ENCODE measurements at places on chromosomes 7 and 10.

GRCh38 chr7:90843472-90843871 is 247.4 kb downstream of the CDK14 start:
- no peak for DNase-seq

- DNase-seq, result no peak
These were observed 4.7 kb downstream of the PPP1R9A start for GRCh38 chr7:94912085-94912484.

DNA sequence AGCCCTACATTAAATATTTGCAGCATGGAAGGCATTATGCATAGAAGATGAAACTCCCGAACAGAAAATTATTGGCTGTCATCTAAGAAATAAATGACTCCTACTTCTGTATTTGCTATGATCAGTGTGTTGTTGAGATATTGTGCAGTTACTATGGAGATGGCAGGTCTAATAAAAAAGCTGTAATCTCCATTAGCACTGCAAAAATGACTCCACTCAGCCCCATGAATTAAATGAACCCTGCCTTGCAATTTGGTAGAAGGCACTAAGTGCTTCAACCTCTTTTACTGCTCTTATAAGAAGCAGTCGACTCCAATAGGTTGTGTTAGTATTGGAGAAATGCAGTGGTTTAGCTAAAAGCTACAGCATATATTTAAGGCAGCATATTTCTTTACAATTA is 290.0 kb upstream of the PHYHIPL start:
- no peak for DNase-seq

GRCh38 chr7:36972140-36972518 is 247.8 kb upstream of the AOAH start:
- no peak for DNase-seq

DNA sequence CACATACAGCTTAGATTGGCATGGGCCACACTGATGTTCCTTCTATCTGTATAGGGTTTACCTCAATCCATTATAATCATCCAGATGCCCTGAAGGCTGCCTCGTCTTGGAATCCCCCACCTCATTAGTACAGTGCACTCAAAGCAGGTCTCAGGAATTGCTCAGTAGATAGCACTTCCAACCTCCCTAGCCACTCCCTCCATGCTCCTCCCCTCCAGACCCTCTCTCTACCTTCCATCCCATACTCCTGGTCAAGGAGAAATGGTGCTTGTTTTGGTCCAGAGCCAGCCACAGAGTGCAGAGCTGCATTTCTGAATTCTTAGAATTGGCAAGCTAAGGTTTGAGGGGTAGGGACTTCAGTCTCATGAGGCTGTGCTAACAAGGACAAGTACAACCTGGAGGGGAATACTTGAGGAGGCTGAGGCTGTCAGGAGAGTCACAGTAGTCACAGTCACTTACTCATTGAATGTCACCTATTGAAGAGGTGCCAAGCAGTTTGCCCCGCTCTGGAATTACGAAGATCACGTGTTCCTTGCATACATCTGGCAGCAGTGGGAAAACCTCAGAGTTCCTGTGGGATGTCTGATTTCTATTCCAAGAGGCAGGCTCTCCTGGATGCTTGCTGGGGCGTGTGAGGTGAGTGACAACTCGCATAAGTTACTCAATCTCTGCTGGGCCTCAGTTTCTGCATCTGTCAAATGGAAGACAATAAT is 60.7 kb upstream of the ZNF746 start:
- DNase-seq, result no peak

DNA sequence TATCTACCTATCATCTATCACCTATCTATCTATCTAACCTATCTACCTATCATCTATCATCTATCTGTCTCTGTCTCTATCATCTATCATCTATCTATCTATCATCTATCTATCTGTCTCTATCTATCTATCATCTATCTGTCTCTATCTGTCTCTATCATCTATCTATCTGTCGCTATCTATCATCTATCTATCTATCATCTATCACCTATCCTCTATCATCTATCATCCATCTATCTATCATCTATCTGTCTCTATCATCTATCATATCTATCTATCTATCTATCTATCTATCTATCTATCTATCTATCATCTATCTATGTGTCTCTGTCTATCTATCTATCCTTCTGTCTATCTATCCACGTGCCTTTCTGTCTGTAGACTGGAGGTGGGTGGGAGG is 59.5 kb upstream of the FAM20C start:
- DNase-seq, result no peak

- DNase-seq, result no peak
These were observed 107.4 kb downstream of the LHPP start for GRCh38 chr10:124568848-124569622.

DNA sequence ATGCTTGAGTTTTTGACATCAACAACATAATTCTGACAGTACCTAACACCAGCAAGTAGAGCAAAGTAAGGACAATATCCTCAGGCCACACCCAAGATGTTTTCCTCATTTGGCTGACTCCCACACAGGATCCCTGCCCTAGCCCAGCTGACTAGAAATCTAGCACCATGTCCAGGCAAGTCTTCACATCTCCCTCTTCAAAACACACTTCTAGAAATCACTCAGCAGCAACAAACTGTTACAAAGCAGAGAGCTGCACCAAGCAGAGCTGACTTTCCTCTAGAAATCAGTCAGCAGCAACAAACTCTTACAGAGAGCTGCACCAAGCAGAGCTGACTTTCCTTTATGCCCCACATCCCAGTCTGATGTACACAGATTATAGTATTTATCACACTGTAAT is 7.7 kb downstream of the TMEM168 start:
- DNase-seq, result no peak

DNA sequence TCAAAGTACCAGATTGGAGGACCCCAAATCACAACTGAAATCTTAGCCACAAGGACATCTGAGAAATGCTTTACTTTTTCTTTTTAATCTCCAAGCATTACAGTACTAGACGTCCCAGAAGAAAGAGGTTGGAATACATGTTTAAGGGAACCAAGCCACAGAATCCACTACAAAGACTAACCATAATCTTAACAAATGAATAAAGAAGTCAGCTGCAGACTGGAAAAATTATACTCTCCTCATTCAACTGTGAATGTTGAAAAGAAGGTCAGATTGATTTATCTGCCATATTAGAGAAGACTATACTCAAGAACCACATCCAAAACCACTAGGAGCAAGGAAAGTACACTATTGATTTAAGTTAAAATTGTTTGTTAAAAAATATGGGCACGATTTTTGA is 102.1 kb upstream of the ABCB5 start:
- DNase-seq, result no peak

DNA sequence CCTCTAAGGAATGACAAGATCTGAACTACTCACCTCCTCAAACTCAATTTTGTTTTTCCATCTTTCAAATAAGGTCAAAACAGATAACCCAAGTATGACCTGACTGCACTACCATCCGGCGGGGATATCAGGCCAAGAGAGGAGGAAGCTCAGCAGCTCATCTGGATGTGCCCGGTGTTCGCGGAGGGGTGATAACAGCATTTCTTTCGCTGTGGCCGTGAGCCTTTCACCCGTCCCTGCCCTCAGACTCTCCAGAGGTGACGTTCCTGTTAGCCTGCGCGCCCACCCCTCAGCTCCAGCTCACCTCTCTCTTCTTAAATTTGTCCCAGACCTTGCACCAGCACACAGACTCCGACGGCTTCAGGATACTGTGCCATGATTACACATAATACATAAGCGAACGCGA is 526 bp downstream of the ZNF248 start:
- DNase-seq, result peak; percentile 37

GRCh38 chr7:28919510-28919909 is 38.6 kb downstream of the TRIL start:
- DNase-seq, result no peak

DNA sequence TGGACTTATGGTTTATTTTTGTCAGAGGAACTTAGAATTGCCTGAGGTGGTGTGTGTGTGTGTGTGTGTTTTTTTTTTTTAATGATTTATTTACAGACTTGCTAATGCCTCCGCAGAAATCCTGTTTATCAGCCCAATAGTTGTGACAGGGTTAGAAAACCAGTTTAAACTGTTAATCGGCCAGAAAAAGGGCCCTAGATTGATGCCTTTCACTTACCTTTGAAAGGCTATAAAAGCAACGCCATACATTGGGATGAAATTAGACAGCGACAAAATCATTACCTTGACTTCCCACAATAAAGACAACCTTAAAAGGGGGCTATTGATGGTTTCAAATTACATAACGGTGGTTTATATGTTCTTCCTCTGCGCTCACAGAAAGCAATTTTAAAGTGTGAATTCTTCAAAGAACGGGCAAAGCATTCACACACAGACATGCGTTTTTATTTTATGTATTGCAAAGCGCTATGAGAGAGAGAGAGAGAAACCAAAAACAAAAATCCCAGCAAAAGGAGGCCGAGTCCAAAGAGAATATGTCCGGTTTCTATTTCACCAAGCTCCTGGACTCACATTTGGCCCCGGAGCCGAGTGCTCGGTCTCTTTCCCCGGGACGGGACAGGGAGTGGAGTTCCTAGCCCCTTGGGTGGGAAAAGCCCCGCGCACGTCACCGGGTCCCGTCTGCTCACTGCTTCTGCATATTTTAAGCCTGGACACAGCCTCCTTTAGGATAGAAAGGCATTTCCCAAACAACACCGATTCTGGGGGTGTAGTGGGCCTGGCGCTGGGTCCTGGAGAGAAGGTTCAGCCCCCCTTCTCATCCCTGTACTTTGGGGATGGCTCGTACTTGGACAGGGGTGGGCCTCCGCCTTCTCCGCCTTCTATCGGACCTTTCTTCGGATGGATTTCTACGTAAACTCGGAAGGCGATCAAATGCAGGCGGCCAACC is 26.8 kb upstream of the VAX1 start:
- DNase-seq, result no peak

- no peak for DNase-seq
These were observed 177.0 kb downstream of the REEP3 start for GRCh38 chr10:63697956-63698786.

DNA sequence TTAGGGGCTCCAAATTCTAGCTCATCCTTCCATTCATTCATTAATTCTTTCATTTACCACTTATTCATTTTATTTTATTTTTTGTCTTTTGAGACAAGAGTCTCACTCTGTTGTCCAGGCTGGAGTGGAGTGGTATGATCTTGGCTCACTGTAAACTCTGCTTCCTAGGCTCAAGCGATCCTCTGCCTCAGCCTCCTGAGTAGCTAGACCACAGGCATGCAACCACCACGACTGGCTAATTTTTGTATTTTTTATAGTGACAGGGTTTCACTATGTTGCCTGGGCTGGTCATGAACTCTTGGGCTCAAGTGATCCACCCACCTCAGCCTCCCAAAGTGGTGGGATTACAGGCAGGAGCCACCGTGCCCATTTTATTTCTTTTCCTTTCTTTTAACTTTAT is 31.6 kb downstream of the FGF8 start:
- DNase-seq, result no peak

- no peak for DNase-seq
These were observed 48.8 kb downstream of the DNAJC1 start for GRCh38 chr10:21954690-21955089.

- peak; percentile 17 for DNase-seq
These were observed 712.1 kb downstream of the PHTF2 start for GRCh38 chr7:78510580-78511188.

DNA sequence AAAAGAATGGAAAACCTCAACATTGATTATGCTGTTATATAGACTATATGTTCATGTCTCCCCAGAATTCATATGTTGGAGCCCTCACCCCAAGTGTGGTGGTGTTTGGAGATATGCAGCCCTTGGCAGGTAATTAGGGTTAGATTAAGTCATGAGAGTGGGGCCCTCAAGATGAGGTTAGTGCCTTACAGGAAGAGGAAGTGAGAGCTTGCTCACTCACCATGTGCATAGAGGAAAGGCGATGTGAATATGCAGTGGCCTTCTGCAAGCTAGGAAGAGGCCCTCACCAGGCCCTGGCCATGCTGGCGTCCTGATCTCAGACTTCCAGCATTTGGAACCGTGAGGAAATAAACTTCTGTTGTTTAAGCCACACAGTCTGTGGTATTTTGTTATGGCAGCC is 14.8 kb downstream of the ZNF33A start:
- peak; percentile 62 for DNase-seq

DNA sequence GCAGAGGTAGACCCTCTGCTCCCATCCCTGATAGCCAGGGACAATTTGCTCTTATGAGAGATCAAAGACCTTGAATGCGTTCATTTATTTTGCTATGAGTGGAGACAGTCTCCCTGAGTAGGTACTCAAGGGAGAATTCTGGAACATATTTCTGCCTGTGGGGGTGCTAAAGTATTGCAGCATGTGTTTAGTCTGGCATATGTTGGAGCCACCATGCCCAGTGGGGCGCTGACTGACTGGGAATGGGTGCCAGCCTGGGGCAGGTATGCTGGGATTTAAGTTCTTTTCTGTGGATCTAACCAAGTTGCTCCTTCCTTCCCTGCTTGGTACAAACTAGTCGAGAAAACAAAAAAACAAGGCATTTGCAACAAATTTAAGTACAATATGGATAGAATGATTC is 99.1 kb downstream of the JCAD start:
- DNase-seq, result no peak

GRCh38 chr10:46550795-46551700 is 5.4 kb downstream of the GPRIN2 start:
- no peak for DNase-seq

- no peak for DNase-seq
These were observed 154.0 kb upstream of the TARP start for GRCh38 chr7:38427279-38427955.

- no peak for DNase-seq
These were observed 227.4 kb upstream of the KAT6B start for GRCh38 chr10:74598891-74599566.

GRCh38 chr10:15045380-15045779 is 1.6 kb downstream of the OLAH start:
- DNase-seq, result no peak

DNA sequence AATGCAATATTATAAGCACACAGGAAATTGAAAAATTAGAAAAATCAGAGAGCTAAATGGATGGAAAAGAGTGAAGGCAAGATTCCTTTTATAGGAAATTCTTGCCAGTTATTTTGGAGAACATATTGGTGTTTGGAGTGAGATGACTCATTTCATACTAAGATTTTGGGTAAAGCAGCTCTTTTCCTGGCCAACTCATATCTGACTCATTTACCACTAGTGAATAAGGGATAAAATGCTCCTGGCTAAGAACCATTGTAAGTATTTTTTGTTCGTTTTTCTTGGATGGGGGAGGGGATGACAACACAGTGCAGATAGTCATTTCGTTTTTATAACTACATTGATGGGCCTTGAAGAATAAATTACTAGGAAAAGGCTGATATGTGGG is 139.3 kb downstream of the TWIST1 start:
- no peak for DNase-seq

DNA sequence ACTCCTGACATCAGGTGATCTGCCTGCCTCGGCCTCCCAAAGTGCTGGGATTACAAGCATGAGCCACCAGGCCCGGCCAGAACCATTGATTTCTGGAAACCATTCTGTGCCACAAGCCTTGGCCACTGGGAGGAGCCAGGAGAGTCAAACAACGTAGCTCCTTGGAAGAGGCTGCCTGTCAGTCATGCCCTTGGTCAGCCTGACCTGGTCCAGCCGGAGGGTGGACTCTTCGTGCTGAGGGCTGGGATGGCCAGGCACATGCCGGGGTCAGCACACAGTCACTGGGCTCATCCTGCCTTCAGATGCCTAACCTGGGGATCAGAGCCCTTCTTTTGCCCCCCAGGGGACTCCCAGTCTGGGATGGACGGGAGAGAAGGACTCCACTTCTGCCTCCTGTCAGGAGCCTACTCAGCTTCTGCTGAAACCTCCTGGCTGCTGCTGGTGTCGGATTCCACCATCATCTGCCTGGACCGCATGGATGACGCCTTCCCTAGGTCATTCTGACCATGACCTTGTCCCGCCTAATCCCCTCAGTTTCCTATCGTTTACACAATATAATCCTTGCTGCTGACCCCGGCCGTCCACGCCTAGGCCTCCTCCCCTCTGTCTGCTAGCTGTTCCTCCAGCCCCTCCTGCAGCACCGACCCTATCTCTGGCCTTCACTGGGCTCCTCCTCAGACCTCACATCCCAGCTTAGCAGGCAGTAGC is 30.4 kb downstream of the TMEM270 start:
- DNase-seq, result no peak
